ENCODE measurements at places on chromosomes 1 and 21.

DNA sequence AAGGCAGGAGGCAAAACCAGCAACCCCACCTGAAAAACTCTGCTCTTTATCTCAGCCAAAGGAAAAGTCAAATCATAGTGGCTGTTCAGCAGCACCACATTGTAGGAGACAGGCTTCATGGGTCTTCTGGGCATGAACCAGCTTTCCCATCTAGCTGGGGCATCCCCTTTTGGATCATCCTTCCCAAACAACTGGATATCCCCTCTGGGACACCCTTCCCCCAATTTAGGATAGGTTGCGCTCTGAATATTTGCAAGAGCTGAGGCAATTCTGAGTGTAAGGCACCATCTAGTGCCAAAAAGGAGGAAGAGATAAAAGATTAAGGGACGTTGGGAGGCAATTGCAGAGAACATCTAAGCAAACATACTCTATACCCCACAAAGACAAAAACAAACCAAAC lies 295.8 kb downstream of the MATN1 start:
- no peak for DNase-seq

DNA sequence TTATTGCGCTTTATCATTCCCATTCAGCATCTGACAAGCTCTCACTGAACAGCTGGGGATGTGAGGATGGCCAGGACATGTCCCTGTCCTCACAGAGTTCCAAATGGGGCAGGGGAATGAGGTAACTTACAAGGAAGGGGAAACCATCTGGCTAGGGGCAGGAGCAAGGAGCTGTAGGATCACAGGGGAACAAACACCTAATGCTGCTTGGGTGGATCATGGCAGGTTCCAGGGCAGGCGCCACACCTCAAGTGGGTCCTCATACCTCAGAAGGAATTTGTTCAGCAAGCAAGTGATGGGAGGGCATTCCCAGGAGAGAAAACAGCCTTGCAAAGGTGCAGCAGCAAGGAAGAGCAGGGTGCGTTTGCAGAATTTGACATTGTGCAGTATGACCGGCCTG lies 35.1 kb upstream of the GRIK3 start:
- DNase-seq = no peak

- no peak for DNase-seq
These were observed 287.8 kb upstream of the USP25 start for GRCh38 chr21:15441992-15442391.

DNA sequence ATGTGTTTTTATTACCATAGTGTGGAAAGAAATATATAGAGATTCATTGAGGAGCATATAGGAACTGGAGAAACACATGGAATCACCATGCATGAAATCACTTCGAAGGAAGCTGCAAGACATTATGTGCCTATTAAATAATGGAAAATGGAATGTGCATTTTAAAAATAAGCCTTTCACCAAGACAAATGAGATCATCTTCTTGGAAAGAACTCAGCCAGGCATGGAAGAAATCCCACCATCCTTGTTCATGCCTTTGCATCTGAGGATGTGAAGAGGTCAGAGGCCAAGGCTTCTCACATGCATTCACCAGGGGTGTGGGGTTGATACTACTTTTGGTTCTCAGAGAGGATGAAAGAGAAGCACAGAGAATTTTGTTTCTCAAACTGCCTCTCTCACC lies 50.0 kb downstream of the C1orf198 start:
- no peak for DNase-seq

DNA sequence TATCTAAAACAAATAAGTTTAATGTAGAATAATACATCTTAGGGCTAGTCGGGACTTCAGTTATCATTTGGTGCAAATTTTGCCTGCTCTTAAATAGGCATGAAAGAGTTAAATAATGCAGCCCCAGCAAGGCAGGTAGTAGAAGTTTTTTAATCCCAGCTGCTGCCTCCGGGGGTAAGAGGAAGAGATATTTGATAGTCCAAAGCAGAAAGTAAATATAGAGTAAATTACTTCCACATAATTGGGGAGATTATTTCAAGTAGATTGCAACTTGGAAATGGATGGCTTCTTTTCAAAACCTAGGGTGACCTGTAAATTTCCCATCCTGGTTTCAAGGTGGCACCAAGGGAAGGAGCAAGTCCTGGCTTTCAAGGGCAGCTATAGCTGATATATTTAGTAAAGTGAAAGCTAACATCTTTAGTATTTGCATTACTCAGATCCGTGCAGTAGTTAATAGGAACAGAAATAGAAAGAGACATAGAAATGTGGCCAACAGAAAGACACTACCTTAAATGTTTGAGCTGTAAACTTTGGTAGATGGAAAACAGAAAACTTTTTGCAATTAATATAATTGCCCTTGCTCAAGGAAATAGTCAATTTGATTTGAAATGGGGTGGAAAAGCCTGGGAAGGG lies 109.1 kb downstream of the LMO4 start:
- no peak for DNase-seq

- DNase-seq = no peak
These were observed 67.0 kb downstream of the ARHGEF16 start for GRCh38 chr1:3521426-3521825.

DNA sequence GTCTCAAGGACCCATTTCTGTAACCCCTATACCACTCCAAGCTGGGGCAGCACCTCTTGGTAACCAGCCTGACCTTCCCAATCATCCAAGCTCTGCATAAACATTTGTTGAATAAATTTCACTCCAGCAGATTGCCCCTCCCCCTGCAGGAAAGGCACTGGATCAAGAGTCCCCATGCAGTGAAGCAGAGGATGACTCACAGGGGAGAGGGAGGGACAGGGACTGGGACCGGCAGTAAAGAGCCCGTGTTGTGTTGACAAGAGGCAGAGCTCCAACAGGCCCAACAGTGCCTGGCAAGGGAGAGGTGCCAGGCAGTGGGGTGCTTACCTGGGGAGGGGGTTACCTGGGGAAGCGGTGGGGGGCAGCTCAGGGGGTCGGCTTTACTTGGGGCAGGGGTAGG lies 32.3 kb downstream of the SLC9A1 start:
- DNase-seq = no peak

GRCh38 chr21:41008974-41009373 lies 159.0 kb upstream of the BACE2 start:
- DNase-seq = no peak

- DNase-seq = no peak
These were observed 5.0 kb downstream of the NDUFS2 start for GRCh38 chr1:161207173-161207572.

DNA sequence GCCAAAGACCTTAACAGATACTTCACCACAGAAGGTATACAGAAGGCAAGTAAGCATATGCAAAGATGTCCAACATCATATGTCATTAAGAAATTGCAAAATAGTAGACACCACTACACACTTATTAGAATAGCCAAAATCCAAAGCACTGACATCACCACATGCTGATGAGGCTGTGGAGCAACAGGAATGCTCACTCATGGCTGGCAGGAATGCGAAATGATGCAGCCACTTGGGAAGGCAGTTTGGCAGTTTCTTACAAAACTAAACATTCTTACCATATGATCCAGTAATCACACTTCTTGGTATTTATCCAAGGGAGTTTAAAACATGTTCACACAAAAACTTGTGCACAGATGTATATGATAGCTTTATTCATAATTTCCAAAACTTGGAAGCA lies 261.2 kb upstream of the AJAP1 start:
- DNase-seq = no peak

DNA sequence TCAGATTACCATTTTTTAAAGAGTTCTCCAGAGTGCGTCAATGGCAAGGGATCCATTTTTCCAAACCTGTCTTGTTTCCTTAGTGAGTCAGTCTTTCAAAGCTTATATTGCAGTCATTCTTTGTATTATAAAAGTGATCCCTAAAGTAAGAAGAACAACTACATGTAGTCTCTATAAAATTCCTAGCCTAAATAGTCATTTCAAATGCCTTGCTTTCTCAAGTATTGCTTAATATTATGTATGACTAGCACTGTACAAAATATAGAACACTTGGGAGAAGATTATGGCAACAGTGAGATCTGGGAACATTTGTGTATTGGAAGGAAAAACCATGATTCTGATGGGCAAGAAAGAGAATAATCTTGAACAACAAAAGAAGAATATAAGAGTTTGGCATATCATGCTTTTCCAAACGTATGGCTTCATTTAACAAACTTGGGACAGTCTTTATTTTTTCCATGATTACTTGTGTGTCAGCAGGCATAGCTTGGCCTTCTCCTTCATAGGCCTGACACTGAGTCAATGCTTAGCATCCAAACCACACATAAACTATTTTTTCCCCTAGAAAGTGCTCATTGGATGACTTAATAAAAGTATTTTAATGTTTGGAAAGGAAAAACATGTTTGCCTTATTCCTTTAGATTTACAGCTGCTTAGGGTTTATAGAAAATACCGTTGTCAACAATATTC lies 547.4 kb downstream of the LTN1 start:
- DNase-seq = no peak

DNA sequence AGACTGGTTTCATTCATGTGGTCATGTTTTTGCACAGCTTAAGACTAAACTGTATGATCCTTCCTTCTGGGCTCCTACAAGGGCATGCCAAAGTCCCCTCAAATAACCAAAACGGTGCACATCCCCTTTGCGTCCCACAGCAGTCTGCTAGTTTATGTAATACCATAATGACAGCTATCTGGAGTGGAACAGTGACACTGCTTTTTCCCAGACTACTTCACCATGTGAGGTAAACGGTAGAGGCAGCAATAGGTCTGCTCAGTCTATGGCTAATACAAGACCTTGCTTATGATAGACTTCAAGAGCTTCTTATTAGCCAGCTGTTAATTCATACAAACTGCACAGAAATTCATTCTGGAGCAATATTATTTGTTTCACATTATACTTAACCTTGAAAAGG lies 395.5 kb downstream of the SMYD3 start:
- no peak for DNase-seq

DNA sequence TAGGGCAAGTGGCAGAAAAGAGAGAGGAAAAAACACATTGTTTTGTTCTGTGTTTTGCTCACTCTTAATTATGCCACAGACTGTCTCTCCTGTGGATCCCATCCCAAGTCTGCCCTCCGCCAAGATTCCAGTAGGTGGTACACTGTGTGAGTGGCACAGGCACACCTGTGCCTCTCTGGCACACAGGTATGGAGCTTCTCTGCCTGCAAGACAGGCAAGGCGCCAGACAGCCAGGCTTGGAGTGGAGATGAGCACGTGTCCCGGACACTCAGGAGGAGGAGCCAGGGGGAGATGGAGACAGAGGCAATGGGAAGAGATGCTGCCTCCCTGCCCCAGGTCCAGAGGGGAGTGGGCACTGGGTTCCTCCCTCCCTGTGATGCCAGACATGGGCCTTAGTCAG lies 6.5 kb upstream of the GRIK3 start:
- no peak for DNase-seq

- peak; percentile 68 for DNase-seq
These were observed 78.6 kb downstream of the KCNN3 start for GRCh38 chr1:154791292-154792166.

DNA sequence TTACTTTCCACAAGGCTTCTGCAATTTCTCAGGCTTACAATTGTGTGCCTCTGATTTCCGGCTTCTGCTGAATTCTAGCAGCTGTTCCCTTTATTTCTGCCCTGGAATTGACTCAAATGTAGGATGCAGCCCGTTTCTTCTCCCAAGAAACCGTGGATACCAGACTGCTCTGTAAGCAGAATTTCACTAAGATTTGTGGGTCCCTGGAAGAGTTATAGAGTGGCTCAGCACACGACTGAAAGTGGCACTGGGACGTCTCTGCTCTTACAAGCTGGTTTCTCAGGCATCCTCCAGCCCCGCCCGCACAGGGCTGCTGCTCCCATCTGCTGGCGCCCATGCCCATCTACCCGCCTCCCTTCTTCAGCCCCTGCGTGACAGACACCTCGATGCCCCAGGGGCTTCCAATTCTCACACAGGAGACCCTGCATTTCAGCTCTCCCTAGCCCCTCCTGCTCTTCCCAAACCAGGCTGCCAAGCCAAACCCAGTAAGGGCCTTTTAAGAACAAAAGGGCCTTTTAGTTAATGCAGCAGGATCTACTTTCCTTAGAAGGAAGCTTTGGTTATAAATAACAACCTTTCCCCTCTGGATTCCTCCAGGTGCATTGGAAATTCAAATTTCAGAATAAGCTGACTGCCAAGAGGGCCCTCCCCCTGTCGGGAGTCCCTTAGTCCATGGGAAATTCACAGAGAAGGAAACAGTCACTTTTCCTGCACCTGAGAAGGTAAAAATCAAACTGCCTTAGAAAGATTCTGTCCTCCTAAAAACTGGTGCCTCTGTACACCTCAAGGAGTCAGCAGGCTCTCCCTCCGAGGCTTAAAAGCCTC lies 45.4 kb upstream of the TENT5B start:
- no peak for DNase-seq

DNA sequence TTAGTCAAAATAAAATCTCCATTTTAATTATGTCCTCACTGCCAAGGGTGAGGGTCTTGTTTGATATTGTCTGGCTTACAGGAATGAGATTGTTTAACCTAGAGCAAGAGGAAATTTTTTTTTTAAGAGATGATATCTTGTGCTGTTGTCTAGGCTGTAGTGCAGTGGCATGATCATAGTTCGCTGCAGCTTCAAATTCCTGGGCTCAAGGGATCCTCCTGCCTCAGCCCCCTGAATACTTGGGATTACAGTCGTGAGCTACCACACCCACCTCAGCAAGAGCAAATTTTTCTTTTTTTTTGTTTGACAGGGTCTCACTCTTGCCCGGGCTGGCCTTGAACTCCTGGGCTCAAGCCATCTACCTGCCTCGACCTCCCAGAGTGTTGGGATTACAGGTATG lies 84.6 kb downstream of the DISP1 start:
- no peak for DNase-seq

DNA sequence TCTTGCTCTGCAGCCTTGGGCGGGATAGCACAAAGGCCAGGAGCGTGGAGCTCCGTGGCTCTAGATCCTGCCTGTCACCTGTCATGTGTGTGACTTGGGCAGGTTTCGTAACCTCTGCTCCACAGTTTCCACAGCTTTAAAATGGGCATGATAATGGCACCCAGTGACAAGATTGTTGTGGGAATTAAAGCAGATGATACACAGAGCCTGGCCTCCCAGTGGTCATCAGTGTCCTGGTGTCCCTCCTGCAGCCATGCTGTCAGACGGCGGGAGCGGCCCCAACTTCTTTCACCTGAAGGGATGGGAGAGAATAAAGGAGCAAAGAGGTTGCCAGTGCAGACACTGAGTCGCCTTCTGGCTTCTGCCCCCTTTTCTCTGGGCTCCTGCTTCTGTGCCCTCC lies 61.5 kb downstream of the SLC37A1 start:
- DNase-seq = no peak

DNA sequence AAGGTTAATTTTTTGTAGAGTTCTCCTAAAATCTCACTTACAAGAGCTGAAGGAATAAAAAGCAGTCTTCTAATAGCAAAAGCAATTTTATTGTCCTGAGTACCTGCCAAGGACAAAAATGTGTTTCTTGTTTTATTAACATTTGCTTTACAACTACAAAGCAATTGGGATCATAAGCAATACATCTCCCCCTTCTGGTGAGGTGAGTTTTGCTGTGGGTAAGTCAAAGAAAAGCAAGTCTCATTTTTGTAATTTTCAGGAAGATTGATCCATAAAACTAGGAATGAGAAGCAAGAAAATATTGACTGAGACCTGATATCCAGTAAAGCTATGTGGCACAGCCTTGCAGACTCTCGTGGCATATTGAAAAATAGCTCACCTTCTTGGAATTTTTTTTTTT lies 2162.7 kb downstream of the NCAM2 start:
- DNase-seq = no peak

GRCh38 chr1:5950994-5951785 lies 41.0 kb downstream of the NPHP4 start:
- DNase-seq = no peak

Measured in stimulated activated CD4-positive, alpha-beta T cell treated with anti-CD3 and anti-CD28 coated beads, Interleukin-4, amount 100 ng/mL, for 1 hour (primary cell).